CD4-positive, alpha-beta T cell treated with Interferon gamma for 1 hour (primary cell): ENCODE measurements at places on chromosomes 2 and 18.

- DNase-seq = no peak
Measured at GRCh38 chr2:47089083-47089464, 66.0 kb downstream of the STPG4 start.

GRCh38 chr2:217383620-217384019, 523.8 kb upstream of the TNP1 start:
- DNase-seq = no peak

- DNase-seq = no peak
Measured at GRCh38 chr18:69209761-69210160, 190.9 kb upstream of the DOK6 start.

- no peak for DNase-seq
Measured at GRCh38 chr2:17658251-17658843, 95.3 kb downstream of the SMC6 start.

- DNase-seq = no peak
Measured at GRCh38 chr2:161586517-161587167, 37.6 kb upstream of the SLC4A10 start.

DNA sequence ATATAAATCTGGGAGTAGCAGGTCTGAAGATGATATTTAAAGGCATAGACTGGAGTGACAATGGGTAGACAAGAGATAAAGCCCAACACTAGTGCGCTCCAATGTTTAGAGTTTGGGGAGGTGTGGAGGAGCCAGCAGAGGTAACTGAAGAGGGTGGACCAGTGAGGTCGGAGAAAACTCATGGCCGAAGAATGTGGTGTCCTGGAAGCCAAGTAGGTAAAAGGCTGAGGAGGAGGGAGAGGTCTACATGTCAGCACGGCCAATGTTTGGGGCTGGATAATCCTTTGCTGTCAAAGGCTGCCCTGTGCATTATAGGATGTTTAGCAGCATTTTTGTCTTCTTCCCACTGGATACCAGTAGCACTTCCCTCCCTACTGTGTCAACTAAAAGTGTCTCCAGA, 78.8 kb upstream of the KCNE4 start:
- no peak for DNase-seq
